ENCODE measurements at places on chromosomes 4 and X.
A peak's percentile ranks its signal among the peaks of the same experiment; 100 is the strongest.

DNA sequence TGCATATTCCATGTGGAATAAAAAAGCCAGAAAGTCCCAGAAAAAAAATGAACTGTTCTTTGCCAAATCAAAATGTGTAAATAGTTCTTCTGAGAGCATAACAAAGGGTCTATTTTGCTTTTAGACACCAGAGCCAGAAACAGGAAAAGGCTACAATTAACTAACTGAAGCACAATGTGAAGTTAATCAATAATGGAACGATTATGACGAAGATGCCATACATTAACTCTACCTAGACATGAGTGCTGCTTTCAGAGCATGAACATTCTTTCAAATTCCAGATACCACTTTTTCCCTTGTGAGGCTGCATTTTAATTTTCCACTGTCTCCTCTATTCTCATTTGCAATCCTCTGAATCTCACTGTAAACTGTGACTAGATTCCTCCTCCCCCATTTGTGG, 48.7 kb upstream of the PHOX2B start:
- DNase-seq = no peak

- DNase-seq = peak; percentile 98
Measured at GRCh38 chr4:75673027-75673958, at the start of gene G3BP2. G3BP2 (minus strand) TSS chr4:75673411; CDS start chr4:75662025, 11,386 bp downstream.

GRCh38 chr4:158704274-158704673, 18.9 kb downstream of the PPID start:
- DNase-seq = no peak

DNA sequence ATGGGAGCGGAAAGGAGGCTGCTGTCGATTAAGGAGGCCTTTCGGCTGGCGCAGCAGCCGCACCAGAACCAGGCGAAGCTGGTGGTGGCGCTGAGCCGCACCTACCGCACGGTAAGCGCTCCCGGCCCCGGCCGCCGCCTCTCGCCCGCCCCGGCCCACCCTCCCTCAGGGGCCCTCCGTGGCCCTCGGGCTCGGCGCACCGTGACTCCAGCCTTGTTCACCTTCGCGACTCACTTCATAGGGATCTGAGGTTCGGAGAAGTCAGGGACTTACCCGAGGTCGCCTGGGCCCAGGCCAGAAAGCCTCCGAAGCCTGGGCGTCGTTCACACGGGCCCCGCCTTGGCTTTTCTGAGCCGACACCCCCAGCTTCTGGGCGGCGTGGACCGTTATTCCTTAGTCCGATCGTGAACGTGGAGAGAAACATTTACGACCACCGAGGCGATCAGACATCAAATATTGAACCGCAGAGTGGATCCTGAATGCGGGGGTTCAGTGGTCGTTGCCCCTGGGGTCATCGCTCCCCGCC, 362 bp downstream of the NCAPG start:
- DNase-seq = no peak

DNA sequence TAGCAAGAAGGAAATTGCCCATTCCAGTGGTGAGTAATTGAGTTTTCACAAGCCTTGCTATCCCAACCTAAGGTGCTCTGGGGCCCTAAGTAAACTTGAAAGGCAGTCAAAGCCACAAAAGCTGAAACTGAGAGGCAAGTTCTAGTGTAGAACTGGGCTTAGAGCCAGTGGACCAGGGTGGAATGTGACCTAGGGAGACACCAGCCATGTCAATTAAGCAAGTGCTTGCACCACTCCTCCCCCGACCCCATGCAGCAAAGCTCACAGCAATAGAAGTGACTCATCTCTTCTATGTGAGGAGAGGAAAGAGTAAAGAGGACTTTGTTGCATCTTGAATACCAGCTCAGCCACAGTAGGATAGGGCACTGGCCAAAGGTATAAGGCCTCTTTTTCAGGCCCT, 486.1 kb upstream of the POU3F4 start:
- DNase-seq = no peak

DNA sequence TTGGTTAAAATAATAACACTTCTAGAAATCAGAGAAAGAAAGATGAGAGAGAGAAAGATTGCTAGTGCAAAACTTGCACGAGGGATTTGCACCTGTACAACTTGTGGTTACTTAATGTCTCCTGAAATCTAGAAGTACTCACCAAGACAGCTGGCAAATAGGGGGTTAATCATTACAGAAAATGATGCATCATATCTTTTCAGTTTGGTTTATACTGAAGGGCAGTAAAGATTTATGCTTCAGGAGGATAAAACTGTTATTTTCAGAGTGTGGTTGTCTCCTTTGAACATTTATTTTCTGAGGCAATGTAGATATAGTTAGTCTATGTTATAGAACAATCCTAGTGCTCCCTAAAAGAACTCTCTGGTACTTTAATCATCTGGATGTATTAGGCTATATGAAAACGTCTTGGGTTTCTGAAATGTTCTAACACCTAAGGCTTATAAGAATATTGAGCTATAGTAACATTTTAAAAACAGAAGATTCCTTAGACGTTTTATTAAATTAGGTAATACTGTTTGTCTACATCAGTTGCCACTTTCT, 13.3 kb downstream of the ATOH1 start:
- DNase-seq = no peak

- DNase-seq = no peak
Measured at GRCh38 chrX:40087425-40088298, 10.1 kb downstream of the BCOR start.

DNA sequence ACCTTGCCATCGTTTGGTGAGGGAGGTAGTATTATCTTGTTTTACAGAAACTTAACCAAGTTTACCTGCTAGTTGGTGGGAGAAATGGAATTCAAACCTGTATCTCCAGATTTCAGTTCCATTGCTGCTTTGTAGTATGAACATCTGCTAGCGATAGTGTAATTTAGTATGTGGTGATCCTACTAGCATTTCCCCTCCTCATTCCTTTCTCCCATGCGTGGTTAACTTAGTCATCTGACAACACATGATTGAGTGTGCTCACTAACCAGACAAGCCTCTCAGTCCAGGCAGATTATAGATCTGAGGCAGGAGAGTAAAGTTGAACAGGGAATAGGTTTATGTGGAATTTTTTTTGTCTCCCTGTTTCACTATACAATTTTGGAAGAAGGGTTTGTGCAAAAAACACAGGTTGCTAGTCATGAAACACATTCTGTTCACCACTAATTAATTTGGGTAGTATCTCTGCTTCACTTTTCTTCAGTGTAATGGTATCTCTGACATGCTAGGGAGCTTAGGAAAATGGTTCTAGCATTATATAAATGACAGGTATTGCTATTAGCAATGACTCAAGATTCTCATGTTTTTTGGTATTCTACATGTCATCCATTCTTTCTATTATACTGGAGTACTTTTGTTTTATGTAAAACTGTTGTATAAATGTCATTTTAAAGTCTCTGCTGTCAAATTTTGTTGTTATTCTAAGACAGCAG, 21.7 kb downstream of the RBPJ start:
- no peak for DNase-seq
